ENCODE measurements at places on chromosomes 12 and 14. TPM values are rescaled to one million over a fixed set of nuclear protein-coding genes. Genes with fewer than 3 reads are reported as not detected.

Gene PLEKHD1
- polyA plus RNA-seq: 0.07 TPM

Gene TESPA1
- 0.14 TPM for polyA plus RNA-seq

Gene PZP
- polyA plus RNA-seq: 0.36 TPM

Gene POU6F1
- 4.6 TPM for polyA plus RNA-seq

Gene NPFF
- not detected for polyA plus RNA-seq

Gene RBM25
- 25.8 TPM for polyA plus RNA-seq

- DNase-seq: no peak
These were observed 432.6 kb downstream of the PCNX1 start for GRCh38 chr14:71339650-71340415.

DNA sequence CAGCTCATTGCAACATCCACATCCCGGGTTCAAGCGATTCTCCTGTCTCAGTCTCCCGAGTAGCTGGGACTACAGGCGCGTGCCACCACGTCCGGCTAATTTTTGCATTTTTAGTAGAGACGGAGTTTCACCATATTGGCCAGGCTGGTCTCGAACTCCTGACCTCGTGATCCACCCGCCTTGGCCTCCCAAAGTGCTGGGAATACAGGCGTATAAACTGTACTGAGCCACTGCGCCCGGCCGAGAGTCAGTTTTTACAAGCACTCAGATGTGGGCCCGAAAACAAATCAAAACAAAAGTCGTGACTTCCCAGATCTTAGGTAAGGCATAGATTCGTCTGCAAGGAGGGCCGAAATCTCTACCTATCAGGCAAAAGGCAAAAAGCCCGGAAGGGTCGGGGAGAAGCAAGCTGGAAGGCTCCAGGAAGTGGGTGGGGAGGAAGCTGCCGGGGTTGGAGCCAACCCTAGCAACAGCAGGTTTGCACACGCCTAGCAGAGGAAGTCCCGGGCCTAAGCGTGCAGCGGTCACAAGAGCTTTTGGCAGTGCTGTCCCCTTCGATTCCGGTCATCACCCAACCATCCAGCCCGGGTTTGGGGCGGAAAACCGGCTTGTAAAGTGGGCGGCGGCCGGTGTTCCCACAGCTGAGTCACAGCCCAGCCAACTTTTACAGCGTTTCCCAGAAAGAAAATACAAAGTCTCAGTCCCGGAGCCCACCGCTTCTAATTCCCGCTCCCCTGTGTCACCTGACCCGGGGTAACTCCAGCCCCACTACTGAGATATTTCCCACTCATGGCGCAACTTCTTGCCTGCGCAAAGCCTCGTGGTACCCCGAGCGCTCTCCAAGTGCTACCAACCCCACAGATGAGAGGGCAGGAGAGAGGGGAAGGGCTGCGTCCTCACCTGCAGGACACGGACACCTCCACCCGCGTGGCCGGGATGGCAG is 583 bp downstream of the CPNE8 start:
- peak; percentile 93 for DNase-seq

DNA sequence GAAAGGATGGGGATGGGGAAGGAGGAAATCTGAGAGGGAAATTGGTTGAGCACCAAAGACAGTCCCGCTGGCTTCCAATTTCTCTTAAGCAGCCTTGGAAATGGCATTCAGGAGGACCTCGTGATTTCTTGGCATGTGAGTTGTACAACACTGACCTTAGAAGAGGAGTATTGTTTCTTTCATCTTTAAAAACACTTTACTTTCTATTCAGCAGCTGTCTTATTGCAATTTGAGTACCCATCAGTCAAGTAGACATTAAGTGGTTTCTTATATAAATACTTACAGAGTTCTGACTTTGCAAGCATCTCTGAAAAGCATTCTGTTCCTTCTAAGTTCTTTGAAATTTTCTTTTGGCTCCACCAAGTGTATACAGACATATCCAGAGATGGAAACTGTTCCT is 83.2 kb downstream of the LMNTD1 start:
- no peak for DNase-seq

DNA sequence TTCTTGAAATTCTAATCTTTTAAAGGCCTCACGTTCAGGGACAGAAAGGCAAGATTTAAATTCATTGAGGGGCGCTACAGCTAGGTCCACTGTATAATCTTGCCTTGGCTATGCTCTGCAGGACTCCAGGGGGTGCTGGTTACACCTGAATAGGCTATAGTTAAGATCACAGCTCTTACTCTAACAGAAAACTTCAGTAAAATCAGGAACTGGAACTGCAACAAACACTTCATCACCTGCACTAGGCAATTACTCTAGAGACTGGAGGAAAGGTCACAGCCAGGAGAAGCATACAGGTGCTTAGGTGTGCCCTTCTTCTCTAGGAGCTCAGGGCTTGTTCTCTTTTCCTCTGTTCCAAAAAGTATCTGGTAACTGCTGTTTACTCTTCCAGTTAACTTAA is 20.9 kb downstream of the SLCO1C1 start:
- no peak for DNase-seq

DNA sequence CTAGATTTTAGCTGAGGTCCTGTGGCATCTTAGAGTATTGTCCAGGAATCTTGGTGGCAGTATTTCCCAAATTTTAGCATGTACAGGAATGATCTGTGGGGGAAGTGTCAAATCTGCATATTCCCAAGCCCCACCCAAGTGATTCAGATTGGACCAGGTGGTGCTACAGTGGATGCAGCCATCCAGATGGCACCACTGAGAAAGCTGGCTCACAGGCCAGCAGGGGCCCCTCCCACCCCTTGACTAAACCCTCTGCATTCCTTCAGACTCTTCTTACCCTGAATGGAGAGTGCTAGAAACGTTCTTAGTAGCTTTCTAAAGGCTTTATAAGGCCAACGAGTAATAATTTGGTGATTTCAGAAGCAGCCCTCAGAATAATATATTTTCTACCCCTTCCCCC is 255.2 kb downstream of the NRXN3 start:
- DNase-seq: no peak

GRCh38 chr12:98208816-98209215 is 306.6 kb upstream of the TMPO start:
- DNase-seq: no peak

- no peak for DNase-seq
These were observed 87.7 kb downstream of the PELI2 start for GRCh38 chr14:56205881-56206280.

DNA sequence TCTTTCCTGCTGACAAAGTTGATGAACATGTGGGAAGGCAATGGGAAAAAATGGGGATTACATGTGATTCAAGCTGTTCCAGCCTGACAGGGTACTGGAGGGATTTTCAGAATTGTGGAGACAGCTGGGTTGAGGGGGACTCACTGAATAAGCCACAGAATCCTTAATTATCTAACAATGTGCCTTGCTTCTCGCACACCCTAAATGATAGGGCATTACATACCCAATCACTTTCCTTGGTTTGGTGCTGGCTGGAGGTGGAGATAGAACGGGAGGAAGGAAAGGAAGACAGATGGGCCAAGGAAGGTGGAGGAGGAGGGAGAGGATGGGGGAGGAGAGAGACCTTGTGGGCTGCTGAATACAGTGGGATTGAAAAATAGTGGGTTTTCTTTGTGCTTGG is 20.7 kb downstream of the PELI2 start:
- DNase-seq: no peak

DNA sequence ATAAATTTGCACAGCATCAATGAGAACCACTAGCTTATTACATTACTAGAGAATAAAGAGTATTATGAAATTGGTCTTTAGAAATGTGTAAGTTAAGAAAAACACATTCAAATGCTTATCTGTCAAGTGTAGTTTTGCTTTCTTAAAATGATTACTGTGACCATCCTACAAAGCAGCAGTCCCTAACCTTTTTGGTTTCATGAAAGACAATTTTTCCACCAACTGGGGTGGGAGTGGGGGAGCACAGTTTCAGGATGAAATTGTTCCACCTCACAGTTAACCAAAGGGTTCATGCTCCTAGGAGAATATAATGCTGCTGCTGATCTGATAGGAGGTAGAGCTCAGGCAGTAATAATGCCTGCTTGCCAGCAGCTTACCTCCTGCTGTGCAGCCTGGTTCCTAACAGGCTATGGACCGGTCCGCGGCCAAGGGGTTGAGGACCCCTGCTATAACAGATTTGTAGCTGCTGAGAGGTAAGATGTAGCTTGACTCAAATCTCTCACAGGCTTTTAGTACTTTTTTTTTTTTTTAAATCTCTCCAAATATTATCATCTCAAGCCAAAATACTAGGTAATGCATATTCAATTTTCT is 45.4 kb downstream of the PPP4R3A start:
- DNase-seq: no peak

DNA sequence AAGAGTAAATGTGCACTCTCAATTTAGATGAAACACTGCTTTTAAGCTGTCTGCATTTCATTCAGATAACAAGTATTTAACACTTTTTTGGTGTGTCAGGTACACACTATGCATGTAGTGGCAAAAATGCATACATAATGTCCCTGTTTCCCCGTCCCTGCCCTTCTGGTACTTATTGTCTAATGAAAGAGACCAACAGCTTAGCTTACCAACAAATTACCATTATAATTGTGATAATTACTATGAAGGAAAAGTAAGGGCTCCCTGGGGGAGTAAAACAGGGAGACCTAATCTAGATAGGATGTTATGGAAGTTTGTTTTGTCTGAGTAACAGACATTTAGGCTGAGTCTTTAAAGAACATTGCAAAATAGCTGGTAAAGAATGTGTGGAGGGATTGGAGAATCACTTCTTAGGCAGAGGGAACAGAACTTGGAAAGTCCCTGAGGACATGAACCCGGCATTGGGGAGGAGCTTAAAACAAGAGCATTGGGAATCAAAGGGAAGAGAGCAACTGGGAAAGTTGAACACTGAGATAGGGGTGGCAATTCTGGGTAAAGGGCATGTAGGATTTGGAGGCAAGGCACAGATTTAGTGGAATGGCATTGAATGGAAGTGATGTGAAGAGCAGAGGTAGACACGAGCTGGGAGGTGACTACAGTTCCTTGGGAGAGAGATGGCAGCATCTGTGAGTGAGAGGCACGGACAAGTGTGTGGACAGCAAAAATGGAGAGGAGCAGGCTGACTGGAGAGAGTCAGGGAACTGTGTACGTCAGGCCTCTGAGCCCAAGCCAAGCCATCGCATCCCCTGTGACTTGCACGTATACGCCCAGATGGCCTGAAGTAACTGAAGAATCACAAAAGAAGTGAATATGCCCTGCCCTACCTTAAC is 181.6 kb downstream of the GRIP1 start:
- DNase-seq: no peak

DNA sequence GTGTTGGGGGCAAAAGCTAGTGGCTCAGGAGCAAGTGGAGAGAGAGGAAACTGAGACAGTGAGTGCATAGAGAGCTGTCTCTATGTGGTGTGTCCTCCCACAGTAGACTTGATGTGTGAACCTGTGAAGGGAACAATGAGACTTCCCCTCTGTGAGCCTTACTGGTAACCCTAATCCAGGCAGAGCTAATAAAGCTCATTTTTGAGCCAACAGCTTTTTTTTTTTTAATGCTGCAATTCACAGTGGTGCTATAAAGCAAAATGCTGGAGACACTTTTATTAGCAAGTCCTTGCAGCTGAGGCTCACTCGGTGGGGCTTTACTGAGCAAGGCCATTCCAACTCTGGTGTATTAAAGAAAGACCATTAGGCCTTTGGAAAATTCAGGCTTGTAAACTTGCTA is 26.9 kb downstream of the FBXW8 start:
- no peak for DNase-seq

- DNase-seq: no peak
These were observed 36.1 kb downstream of the EID3 start for GRCh38 chr12:104339663-104340062.

GRCh38 chr12:25056011-25056410 is 107.1 kb upstream of the BCAT1 start:
- no peak for DNase-seq

- no peak for DNase-seq
These were observed 17.1 kb upstream of the KRT77 start for GRCh38 chr12:52720365-52720886.

- DNase-seq: no peak
These were observed 827.6 kb downstream of the C12orf50 start for GRCh38 chr12:87201598-87201997.

- DNase-seq: no peak
These were observed 55.7 kb upstream of the RD3L start for GRCh38 chr14:103998027-103998426.

- DNase-seq: no peak
These were observed 11.1 kb upstream of the NINJ2 start for GRCh38 chr12:674272-674781.

DNA sequence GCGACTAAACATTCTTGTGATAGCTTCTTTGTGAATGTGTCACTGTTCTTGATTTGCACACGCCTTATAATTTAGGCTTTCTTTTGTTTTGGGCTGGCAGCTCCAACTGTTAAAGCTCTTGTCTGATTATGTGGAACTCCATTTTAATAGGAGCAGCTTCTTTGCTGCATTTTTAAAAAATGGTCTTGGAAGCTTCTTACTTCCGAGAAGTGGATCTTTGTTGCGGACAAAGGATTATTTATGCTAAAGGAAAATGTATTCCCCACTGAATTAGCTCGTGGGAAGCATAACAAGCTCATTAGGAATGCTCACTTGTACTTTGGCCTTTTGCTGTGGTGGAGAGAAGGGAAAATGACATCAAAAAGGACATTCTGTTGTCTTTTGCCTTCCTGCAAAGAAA is 20.0 kb downstream of the GAS2L3 start:
- no peak for DNase-seq

- DNase-seq: no peak
These were observed 345.4 kb downstream of the MED13L start for GRCh38 chr12:115932066-115932465.

DNA sequence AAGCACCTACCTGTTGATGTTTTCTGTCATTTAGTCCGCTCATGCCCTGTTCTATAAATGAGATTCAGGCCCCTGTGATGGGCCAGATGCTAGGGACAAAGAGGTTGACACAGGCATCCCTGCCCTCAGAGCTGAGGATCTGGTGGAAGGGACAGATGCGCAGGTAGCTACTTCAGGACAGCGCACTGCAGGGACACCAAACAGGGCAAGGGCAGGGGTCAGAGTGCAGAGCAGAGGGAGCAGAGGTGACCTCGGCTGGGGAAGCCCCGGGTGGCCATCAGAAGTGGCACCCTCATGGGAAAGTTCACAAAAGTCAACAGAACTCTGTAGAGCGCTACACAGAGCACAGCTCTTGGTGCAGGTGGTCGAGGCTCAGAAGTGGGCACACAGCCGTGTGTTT is 5.6 kb upstream of the PNMA1 start:
- no peak for DNase-seq

DNA sequence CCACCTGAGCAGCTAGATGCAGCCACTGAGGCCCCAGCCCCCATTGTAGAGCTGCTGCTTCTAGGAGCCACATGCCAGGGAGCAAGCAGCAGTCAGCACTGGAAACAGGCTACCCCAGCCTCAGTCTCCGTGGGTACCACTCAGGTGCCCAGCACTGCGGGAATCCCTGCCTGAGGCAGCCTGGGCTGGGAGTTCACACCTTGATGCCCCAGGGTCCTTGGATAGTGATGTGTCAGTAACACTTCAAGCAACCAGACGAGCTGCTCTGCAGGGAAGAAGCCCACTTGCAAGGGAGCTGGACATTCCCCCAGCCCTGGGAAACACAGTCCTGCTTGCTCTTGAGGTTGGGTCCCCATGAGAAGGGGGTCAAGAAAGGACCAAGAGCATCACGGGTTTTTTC is 90.7 kb downstream of the ZFP36L1 start:
- DNase-seq: no peak

GRCh38 chr12:59861635-59862034 is 265.8 kb downstream of the SLC16A7 start:
- DNase-seq: no peak

GRCh38 chr14:104118006-104118844 is 20.2 kb upstream of the KIF26A start:
- peak; percentile 49 for DNase-seq
